ENCODE measurements at places on chromosomes 3 and 15. TPM values are rescaled to one million over a fixed set of nuclear protein-coding genes. Genes with fewer than 3 reads are reported as not detected.

TEX264 gene
- 26.9 TPM for total RNA-seq

CD86 gene
- not detected for total RNA-seq

GMNC gene
- total RNA-seq, result 0.18 TPM

FNDC3B gene
- 128 TPM for total RNA-seq

GPR156 gene
- 0.28 TPM for total RNA-seq

LSAMP gene
- 8.1 TPM for total RNA-seq

TLR9 gene
- not detected for total RNA-seq

PSMD6 gene
- 144 TPM for total RNA-seq

UTS2B gene
- total RNA-seq, result 0.72 TPM

SNTN gene
- total RNA-seq, result not detected

ZFAND6 gene
- total RNA-seq, result 88.6 TPM

WDR93 gene
- not detected for total RNA-seq

PGBD4 gene
- total RNA-seq, result 1.9 TPM

IL5RA gene
- not detected for total RNA-seq

UBAP1L gene
- 0.28 TPM for total RNA-seq

ADCY5 gene
- 0.56 TPM for total RNA-seq

BOC gene
- 5.3 TPM for total RNA-seq

LRTM1 gene
- total RNA-seq, result not detected

ATP1B3 gene
- total RNA-seq, result 64.3 TPM

PRR23C gene
- total RNA-seq, result not detected

GALNT15 gene
- 14.7 TPM for total RNA-seq

GOLGA8J gene
- not detected for total RNA-seq

LRRC2 gene
- total RNA-seq, result 4.7 TPM

GOLGA8Q gene
- total RNA-seq, result 0.18 TPM

KNL1 gene
- 32.5 TPM for total RNA-seq

SLC6A11 gene
- total RNA-seq, result not detected

CNTN6 gene
- total RNA-seq, result not detected

SCAMP5 gene
- 0.36 TPM for total RNA-seq

PRR20G gene
- not detected for total RNA-seq

LRRC49 gene
- total RNA-seq, result 16.8 TPM

SPTBN5 gene
- total RNA-seq, result under 0.01 TPM

UCN2 gene
- total RNA-seq, result 0.54 TPM

CNTN4 gene
- total RNA-seq, result under 0.01 TPM

CCDC33 gene
- total RNA-seq, result not detected

AMT gene
- total RNA-seq, result 0.36 TPM

FBXW12 gene
- total RNA-seq, result not detected

HGD gene
- not detected for total RNA-seq

SLC22A14 gene
- total RNA-seq, result not detected

TAGLN3 gene
- 3.2 TPM for total RNA-seq

SAXO2 gene
- total RNA-seq, result not detected

ZIC4 gene
- not detected for total RNA-seq

CCDC66 gene
- total RNA-seq, result 12.2 TPM

CCDC54 gene
- not detected for total RNA-seq

EFHB gene
- total RNA-seq, result under 0.01 TPM
